Activated naive CD8-positive, alpha-beta T cell treated with anti-CD3 and anti-CD28 coated beads for 36 hours (primary cell): ENCODE measurements at places on chromosomes 3 and 15.
A peak's percentile ranks its signal among the peaks of the same experiment; 100 is the strongest.

DNA sequence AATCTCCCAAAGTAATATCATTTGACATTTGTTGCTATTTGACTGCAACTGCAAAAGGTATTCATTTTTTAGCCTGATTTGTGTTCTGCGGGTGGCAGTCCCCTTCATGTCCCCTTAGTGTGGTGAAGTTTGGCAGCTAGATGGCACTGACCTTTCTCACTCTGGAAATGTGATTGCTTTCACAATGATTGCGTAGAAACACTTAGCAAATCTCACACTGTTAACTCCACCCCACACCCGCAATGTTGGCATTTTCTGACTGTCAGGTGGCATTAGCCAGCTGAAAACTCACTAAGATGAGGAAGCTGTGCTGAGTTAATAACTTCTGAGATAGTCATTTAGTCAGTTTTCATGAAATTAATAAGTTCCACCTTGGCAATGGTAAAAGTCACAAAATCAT lies 76.9 kb downstream of the TRIM69 start:
- peaks cover 3% of the 10 kb centered on the region for H3K27me3 ChIP-seq
- no peak for DNase-seq
- H3K4me1 ChIP-seq = peaks cover 1% of the 10 kb centered on the region
- no peak overlapping the region for H3K4me3 ChIP-seq
- H3K36me3 ChIP-seq = no peaks in the 10 kb centered on the region

- H3K36me3 ChIP-seq = peaks cover 5% of the 10 kb centered on the region
- H3K4me1 ChIP-seq = peaks cover 12% of the 10 kb centered on the region
Observed at GRCh38 chr3:17190353-17191078, 305.8 kb downstream of the PLCL2 start.

DNA sequence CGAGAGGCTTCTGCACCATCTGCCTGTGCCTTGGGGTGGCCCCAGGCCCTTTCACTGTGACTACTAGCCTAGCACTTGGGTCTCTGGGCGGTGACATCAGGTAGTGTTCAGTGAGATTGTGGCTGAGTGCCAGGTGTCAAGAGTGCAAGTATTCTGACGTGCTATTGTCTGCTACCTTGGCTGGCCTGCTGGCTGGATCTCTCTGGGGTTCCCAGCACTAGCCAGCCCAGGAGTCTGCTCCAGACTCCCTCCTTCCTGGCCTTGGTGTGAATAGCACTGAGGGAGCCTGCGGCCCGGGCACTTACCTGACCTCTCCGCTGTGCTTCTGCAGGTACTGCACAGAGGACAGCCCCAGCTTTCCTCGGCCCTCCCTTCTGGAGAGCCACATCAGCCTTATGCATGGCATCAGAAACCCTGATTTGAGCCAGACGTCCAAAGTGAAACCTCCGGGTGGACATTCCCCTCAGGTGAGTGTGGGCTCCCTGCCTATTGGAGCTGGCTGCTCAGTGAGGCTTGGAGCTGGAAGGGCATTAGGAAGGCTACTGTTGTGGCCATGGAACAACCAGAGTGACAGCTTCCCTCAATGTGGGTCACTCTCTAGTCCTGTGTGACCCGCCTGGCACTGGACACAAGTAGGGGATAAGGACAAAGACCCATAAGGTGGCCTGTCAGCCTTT lies 17.5 kb upstream of the ALPK3 start:
- H3K36me3 ChIP-seq = peaks cover 11% of the 10 kb centered on the region
- no peak overlapping the region for H3K4me3 ChIP-seq
- H3K27ac ChIP-seq = no peak overlapping the region
- no peak for DNase-seq
- no peaks in the 10 kb centered on the region for H3K4me1 ChIP-seq

- H3K4me1 ChIP-seq = peaks cover 10% of the 10 kb centered on the region
- H3K27me3 ChIP-seq = peaks cover 40% of the 10 kb centered on the region
- no peaks in the 10 kb centered on the region for H3K36me3 ChIP-seq
Observed at GRCh38 chr15:63385911-63386531, 4.4 kb upstream of the CA12 start.

DNA sequence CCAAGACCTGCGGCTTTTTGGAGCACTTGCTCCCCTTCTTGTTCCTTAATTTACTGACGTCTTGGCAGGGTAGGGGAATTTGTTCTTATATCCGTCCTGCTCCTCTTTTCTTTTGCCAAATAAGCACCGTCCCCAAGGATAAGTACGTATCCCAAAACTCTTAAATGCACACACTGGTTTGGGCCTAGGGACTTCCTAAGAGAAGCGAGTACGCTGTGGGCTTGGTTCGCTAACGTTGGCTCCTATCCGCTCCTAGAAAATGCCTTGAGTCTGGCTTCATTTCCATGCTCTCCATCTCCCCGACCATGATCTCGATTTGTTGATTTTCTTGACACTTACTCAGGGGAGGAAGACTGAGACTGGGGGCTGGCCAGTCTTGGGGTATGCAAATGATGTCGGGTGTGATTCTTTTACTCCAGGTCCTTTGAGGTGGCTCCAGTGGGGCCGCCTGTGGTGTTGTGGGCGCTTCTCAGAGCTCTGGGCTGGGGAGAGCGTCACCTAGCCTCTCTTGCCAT lies 1.3 kb downstream of the MYRIP start:
- peak; percentile 5 for DNase-seq
- H3K4me1 ChIP-seq = peaks cover 17% of the 10 kb centered on the region
- peaks cover 2% of the 10 kb centered on the region for H3K36me3 ChIP-seq
- no peak overlapping the region for H3K4me3 ChIP-seq
- H3K27ac ChIP-seq = no peak overlapping the region

DNA sequence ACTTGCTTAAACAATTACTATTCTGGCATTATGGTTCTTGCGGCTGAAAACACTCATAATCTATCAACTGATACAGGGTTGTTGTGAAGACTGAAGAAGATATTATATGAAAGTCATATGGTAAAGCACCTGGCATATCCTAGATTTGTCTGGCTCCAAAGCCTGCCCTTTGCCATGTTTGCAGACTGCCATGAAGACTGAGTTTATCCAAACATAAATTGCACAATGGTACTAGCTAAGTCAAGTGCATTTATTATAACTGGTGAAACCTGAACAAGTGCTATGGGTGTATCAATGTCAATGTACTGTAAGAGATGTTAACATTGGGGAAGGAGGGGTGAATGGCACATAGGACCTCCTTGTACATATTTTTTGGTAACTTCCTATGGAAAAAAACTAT lies 87.4 kb upstream of the MEX3B start:
- H3K27me3 ChIP-seq = no peaks in the 10 kb centered on the region
- H3K36me3 ChIP-seq = peaks cover 29% of the 10 kb centered on the region
- H3K4me3 ChIP-seq = no peak overlapping the region
- no peak overlapping the region for H3K27ac ChIP-seq
- peaks cover 10% of the 10 kb centered on the region for H3K4me1 ChIP-seq

DNA sequence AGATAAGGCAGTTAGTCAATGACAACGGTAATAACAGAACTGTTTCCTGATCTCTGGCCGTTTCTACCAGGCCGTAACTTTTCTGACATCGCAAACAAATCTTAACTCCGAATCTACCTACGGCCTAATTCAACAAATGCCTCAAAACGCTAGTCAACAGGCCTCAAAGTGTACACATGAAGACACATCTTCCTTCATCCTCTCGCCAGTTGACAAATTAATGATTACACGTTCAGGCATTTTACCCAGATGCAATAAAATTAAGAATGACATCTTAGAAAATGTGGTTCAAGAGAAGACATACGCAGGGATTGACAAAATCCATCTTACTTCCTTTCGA lies 1.5 kb downstream of the SFMBT1 start:
- H3K27me3 ChIP-seq = no peaks in the 10 kb centered on the region
- H3K36me3 ChIP-seq = peaks cover 5% of the 10 kb centered on the region
- peak overlapping the region; percentile 91 for H3K27ac ChIP-seq
- DNase-seq = no peak
